ENCODE measurements at places on chromosomes 6 and 20.

DNA sequence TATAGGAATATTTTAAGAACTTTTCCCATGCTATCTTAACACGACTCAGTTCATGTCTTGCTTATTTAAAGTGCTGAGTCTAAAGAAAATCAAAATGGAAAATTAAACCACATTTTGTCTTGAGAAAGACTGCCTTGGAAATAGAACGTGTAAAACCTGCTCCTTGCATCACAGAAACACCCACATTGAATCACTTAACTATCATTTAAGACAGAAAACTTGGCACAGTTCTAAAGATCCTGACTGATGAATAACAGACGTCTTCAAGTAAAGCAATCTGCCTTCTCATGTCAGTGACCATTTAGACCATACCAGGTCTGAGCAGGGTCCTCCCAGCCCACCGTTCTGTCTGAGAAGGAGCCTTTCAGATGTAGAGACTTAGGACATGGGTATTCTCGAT lies 7.4 kb downstream of the PERP start:
- DNase-seq: peak; percentile 52

- no peak for DNase-seq
These were observed 103.4 kb upstream of the AHI1 start for GRCh38 chr6:135600931-135601330.

- no peak for DNase-seq
These were observed 243.1 kb upstream of the PREP start for GRCh38 chr6:105645958-105646357.

- DNase-seq: no peak
These were observed 13.5 kb downstream of the FAM83D start for GRCh38 chr20:38939686-38940085.

- DNase-seq: no peak
These were observed 631.3 kb downstream of the EYS start for GRCh38 chr6:65075705-65076230.

DNA sequence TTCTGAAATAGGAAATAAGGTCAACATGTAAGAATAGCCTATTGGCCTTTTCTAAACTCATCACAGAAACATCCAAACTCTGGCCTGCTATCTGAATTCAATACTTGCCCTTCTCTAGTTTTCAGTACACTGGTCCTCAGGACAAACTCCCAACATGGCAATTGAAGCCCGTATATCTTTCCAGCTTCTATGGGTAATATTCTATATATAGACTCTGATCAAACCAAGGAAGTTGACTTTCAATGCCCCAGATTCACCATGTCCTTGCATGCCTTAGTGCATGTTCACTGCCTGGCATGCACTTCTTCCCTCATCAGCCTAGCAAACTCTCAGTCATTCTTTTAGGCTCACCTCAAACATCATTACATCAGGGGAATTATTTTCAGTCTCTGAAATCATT lies 73.2 kb downstream of the RSPO3 start:
- no peak for DNase-seq

GRCh38 chr20:23132293-23132929 lies 46.3 kb upstream of the CD93 start:
- DNase-seq: no peak

GRCh38 chr20:21583486-21584168 lies 69.8 kb upstream of the NKX2-2 start:
- DNase-seq: no peak

GRCh38 chr20:56988446-56988845 lies 278.0 kb downstream of the BMP7 start:
- DNase-seq: no peak

GRCh38 chr6:100968949-100969348 lies 87.8 kb upstream of the ASCC3 start:
- DNase-seq: no peak

DNA sequence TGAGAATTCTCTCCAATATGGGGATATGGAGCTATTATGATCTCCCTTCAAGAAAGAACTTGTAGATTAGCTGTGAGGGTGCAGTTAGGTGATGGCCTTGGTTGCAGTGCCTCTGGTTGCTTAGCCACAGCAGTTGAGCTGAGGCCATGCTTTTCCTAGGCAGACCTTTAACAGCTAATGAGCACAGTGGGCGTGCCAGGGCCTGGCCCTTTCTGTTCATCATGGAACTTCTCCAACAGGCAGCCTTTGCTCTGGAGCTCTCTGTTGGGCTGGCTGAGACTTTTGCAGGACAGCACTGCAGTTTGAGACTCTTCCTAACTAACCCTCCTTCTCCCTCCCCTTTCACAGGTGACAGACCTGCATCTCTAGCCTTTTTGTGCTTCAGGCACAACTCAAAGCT lies 39.7 kb upstream of the TMEM170B start:
- no peak for DNase-seq

DNA sequence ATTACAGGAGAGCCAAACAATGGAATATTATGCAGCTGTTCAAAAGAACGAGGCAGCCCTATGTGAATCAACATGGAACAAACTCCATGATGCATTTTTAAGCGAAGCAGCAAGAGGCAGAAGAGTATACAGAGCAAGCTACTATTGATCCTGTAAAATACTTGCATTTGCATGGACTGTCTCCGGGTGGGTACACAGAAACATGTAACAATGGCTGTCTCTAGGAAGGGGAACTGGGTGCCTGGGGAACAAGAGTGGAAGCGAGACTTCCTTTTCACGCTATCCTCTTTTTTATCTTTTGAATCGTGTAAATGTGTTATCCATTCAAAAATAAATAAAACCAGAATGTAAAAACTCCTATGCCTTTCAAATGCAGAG lies 93.3 kb upstream of the SIRPA start:
- DNase-seq: no peak

Data from skin of body (tissue), 3 donors.